Uterine smooth muscle cell (primary cell): ENCODE measurements at places on chromosomes 4 and X. TPM values are rescaled to one million over a fixed set of nuclear protein-coding genes. Genes with fewer than 3 reads are reported as not detected.

The UGT2B15 gene
- total RNA-seq: not detected in 2 replicates

The CT83 gene
- total RNA-seq: not detected in 2 replicates

The MAGEE2 gene
- not detected in 2 replicates for total RNA-seq

The RNF212 gene
- total RNA-seq: 0.44 and 2.0 TPM in 2 replicates

The GJB1 gene
- total RNA-seq: not detected in 2 replicates
